ENCODE measurements at places on chromosomes 6 and 20.

DNA sequence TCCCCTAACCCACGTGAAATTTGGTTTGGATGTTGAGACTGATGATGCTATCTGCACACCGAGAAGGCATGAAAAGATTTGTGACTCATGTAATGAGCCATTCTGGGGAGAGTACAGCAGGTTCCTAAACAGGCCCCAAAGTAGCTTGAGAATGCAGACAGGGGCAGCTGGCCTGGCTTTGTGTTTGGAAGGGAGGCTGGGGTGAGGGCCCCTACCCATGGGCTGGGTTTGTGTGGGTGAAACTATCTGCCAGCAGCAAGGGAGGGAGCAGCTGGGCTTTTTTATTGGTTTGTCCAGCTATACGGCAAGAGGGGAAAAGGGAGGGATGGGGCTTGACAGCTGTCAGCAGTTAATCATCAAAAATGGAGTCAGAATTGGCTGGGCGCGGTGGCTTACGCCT, 87.0 kb upstream of the RNF24 start:
- DNase-seq = peak; percentile 31

- peak; percentile 29 for DNase-seq
Measured at GRCh38 chr6:13624871-13625288, 9.7 kb downstream of the NOL7 start.

- DNase-seq = no peak
Measured at GRCh38 chr20:50673466-50674137, 17.7 kb downstream of the RIPOR3 start.

GRCh38 chr20:42338294-42339201, 720.4 kb upstream of the CHD6 start:
- no peak for DNase-seq

DNA sequence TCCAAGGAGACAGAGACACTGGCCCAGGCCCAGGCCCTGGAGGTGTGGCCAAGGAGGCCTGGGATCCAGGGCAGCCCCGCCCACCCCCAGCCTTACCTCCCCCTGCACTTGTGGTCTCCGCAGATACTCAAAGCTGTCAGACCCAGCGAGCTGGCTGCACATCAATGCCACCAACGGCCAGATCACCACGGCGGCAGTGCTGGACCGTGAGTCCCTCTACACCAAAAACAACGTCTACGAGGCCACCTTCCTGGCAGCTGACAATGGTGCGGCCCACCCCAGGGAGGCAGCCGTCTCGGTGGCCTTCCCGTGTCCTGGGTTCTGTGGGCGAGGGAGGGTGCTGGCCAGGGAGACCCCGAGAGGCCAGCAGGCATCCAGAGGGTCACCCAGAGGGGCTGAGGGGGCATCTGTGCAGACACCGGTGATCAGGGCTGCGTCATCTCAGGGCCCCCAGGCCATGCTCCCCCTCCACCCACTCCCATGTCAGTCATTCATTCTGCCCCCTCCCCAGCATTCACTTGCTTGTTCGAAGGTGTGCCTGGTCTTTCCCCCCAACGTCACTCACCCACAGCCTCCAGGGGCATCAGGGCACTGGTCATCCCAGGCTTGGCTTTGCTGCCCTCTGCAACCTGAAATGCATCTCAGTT, 141.3 kb downstream of the TAF4 start:
- DNase-seq = no peak

GRCh38 chr6:6932968-6933367, 174.8 kb upstream of the RREB1 start:
- DNase-seq = no peak

DNA sequence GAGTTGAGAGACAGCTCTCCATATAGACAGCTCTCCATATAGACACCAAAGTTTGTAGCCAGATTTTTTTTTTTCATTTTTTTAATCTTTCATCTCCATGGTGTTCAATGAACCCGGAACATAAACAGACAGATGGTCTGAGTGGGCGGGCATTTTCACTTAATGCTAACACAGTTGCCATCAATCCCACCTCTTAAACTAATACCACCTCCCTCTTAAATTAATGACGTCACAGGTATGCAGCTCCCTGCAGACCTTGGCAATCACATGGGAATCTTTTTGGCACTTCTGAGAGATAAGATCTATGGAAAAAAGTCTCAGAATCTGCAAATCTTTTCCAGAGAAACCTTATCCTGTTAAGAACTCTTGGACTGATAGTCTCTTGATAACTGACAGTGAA, 43.2 kb downstream of the PFDN4 start:
- DNase-seq = no peak

DNA sequence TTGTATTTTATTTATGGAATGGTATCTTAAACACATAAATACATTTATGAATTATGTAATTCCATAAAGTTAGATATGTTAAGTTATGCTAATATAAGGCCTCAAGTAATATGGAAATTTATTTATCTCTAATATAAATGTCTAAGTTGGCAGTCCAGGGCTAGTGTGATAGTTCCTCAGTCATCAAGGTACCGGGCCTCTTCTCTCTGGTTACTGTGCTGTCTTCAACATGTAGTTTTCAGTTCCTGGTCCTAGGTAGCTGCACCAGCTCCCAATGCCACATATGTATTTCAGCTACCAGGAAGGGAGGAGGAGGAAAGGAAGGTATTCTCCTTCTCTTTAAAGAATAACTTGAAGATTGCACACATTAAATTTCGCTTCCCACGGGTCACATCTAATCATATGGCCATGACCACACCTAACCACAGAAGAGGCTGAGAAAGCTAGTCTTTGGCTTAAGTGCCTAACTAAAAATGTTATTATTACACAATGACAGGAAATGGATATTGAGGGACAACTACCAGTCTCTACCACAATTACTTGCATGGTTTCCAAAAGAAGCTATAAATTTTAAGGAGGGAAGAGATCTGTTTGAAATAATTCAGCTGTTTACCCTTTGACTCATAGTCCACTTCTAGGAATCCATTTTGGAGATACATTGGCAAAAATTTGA, 68.6 kb downstream of the BCKDHB start:
- no peak for DNase-seq

- DNase-seq = no peak
Measured at GRCh38 chr6:77816766-77817270, 164.0 kb downstream of the MEI4 start.

- DNase-seq = peak; percentile 63
Measured at GRCh38 chr20:25039697-25040437, 18.1 kb downstream of the ACSS1 start.

DNA sequence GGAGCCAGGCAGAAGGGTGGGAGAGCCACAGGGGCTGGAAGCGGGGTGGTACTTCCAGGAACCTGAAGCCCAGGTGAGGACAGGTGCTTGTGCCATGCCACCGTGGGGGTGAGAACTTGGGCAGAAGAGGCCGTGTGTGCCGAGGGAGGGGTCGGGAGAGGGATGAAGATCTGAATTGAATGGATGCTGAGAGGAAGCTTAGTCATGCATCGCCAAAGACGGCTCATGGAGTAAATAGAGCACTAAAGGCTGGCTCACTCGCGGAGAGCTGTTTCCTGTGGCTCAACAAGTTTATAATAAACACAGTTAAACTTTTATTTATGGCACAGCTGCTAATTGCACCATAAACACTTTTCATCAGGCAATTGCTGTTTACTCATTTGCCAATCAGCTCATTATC, 21.7 kb upstream of the MYT1 start:
- no peak for DNase-seq

GRCh38 chr6:125165776-125166175, 12.2 kb downstream of the TPD52L1 start:
- DNase-seq = no peak

DNA sequence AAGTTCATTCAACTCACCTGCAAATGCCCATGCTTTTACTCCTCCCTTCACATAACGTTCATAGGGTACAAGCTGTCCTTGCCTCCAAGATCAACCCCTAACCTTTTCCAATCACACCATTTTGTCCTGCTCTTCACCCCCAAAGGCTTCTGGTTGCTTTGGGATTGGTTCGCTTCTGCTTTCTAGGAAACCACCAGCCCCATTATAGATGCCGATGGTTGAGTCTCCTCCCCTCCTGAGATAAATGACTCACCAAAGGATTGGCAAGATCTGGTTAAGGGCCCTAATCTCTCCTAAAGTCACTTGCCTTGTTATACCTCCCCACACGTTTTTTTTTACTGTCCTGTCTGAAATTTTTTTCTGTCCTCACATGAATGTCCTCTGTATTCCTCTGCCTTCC, 311.4 kb downstream of the HACE1 start:
- DNase-seq = no peak

DNA sequence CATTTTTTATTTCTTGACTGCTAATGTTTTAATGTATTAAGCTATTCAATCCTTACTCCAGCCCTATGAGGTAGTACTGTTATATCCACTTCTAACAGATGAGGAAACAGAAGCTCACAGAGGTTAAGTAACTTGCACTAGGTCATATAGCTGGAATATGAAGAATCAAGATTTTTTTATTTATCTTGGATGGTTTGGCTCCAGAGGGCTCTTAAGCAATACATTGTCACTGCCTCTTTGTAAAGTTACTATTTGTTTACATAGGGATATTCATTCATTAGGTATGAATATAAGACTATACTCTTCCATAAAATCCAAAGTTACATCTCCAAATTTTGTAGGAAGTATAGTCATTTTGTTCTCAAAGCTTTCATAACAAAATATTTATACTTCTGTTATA, 113.8 kb downstream of the LAMP5 start:
- no peak for DNase-seq

DNA sequence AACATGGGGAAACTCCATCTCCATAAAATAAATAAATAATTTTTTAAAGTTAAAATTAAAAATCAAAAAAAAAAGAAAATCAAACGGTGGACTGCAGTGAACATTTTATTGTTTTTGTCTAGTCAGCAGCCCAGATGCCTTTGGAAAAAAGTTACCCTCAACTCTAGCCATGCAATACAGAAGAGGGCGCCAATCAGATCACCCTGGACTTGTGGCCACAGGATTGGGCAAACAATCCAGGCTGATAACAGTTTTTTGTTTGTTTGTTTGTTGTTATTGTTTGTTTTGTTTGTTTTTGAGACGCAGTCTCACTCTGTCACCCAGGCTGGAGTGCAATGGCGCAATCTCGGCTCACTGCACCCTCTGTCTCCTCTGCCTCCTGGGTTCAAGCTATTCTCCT, 30.5 kb upstream of the NELFCD start:
- DNase-seq = no peak

DNA sequence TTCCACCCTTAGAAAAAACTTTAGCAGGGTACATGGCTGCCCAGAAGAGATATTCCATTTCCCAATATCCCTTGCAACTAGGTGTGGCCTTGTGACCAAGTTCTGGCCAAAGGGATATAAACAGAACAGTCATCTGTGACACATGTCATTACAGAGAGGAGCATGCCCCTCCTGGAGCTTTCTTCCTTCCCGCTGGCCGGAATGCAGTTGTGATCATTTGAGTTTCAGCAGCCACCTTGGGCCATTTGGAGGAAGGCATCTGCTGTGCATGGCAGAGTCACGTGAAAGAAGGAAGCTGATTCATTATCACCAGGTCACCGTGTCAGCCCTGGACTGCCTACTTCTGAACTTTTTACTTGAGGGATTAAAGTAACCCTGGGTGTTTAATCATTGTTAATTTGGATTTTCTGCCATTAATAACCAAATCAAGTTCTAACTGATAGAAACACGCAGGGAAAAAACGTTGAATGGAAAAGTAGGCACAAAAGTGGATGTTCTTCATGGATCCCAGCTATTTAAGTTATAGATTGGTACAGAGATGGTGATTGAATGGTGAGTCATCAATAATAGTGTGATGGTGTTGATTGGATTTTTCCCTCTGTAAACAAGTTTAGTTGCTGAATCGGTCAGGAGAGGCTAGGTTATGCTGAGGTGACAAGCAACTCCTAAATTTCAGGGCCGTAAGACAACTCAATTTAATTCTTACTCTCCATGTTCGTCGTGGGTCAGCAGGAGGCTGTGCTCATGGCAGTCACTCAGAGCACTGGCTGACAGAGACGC, 80.7 kb upstream of the CCDC167 start:
- no peak for DNase-seq

DNA sequence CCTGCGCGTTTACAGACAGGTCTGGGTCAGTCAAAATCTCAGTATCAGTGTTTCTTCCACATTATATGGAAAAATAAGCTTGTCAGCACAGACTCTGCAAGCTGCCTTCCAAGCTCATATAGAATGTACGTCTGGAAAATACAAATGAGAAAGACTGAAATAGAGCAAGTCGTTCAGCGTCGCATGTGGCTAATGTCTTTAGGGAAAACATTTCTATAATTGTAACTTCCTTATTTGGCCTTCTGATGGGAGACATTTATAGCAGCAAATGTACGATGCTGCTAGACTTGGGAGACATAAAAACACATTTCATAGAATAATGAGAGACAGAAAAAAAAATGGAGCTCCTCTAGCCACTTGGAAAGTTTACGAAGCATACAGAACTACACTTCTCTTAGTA, 122.2 kb downstream of the KIF16B start:
- DNase-seq = no peak

- DNase-seq = no peak
Measured at GRCh38 chr20:45378191-45378590, at the start of gene TP53TG5. Gene TP53TG5, minus strand, starts transcription at chr20:45378325. Its CDS starts 89 bp downstream, at chr20:45378236.

GRCh38 chr6:57822896-57823358, 505.5 kb downstream of the PRIM2 start:
- DNase-seq = no peak

DNA sequence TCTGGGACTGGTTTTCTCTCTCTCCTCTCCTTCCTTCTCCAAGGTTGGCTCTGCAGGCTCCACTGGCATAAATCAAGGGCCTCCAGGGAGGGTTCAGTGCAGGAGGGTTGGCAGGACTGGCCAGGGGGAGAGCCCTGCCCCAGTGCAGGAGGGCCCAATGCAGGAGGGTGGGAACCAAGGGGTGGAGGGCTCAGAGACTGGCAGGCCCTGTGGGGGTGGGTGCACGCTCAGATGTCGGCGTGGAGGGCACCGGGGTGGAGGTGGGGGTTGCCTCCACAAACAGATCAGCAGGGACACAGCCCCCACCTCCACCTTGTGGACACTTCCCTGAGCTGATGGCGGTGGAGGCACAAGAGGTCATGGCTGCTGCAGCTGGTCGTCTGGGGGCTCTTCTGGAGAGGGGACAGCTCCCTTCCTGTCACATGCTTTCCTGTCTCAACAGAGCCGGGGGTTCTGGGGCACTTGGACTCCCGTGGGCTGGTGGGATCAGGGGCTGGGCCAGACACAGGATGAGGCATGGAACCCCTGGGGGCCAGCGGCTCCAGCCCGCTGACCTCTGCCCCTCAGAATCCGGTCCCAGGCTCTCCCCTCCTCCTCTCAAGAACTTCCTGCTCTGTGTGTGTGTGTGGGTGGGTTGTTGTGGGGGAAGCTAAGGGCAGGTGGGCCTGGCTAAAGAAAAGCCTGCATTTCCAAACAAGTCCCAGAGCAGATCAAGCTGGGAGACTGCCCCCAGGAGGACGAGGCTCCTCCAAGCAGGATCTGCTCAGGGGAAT, 2.7 kb upstream of the ABHD16B start:
- peak; percentile 80 for DNase-seq

- DNase-seq = no peak
Measured at GRCh38 chr6:33192671-33193602, 670 bp upstream of the COL11A2 start.
